Right renal cortex interstitium (tissue), 3 donors: ENCODE measurements at places on chromosomes 4 and X. TPM values are rescaled to one million over a fixed set of nuclear protein-coding genes. Genes with fewer than 3 reads are reported as not detected.

DNA sequence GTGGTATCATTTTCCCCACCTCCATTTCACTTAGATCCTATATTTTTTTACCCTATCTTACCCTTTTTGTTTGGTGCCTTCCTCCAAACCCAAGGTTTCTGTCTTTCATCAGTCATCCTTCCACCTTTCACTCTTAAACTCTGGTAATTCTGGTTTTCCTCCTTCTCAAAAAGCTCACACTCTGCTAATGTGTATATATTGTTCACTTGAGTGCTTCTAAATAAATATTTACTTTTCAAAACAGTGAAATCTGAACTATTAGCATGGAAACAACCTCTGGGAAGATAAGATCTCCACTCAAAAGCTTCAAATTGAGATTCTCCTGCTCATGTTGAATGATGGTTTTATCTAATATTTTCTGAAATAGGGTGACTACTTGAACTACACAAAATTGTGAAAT lies 21.5 kb downstream of the XIAP start:
- no peak for DNase-seq

DNA sequence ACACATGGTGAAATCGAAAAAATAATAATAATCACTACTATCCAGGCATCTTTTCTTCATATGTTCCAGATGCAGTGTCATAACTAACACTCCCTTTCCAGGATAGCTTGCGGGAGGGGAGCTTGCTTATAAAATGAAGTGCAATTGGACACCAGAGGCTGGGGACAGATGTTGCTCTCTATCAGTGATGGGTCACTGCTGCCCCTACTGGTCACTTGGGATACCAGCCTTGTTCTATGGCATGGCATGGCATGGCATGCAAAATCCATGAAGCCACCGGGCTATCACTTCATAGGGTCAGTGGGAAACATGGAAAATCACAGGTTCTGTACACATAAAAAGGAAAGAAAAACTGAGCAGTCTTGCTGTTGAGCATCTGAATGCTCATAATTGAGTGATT lies 168.1 kb downstream of the GLRA2 start:
- no peak for DNase-seq

DNA sequence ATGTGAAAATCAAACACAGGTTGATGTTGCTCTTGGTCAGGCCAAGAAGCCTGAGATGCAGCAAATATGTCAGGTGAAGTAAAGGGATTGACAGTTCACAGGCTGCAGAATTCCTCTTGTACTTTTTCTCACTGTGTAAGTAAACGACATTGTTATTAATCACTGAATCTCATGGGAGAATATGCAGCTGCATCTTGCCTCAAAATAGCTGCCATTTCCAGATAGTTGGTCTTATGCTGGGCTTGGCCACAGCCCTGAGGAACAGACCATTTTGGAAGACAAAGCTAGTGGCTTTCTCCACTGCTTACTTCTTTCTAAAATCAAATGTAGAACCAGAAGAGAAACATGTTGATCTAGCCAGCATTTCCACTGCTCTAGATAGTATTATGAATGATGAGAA lies 403.4 kb upstream of the NR3C2 start:
- no peak for DNase-seq

The SPANXA2 gene
- not detected for polyA plus RNA-seq

The CLDN22 gene
- polyA plus RNA-seq, result 0.86 TPM
